Vagina (tissue), 2 donors: ENCODE measurements at places on chromosomes 4 and X.

- no peak for DNase-seq
Measured at GRCh38 chrX:45807572-45808425, 607.1 kb upstream of the DIPK2B start.

GRCh38 chrX:69218407-69218997, 53.2 kb upstream of the PJA1 start:
- no peak for DNase-seq

GRCh38 chrX:153780678-153781427, at the start of gene SRPK3:
TSS of gene SRPK3 (plus strand) at chrX:153781041. CDS start at chrX:153781087, 46 bp downstream.
- DNase-seq, result no peak

- DNase-seq, result no peak
Measured at GRCh38 chrX:77441033-77441432, 6.2 kb upstream of the FGF16 start.

- DNase-seq, result no peak
Measured at GRCh38 chrX:25079020-25079419, 63.3 kb upstream of the ARX start.

DNA sequence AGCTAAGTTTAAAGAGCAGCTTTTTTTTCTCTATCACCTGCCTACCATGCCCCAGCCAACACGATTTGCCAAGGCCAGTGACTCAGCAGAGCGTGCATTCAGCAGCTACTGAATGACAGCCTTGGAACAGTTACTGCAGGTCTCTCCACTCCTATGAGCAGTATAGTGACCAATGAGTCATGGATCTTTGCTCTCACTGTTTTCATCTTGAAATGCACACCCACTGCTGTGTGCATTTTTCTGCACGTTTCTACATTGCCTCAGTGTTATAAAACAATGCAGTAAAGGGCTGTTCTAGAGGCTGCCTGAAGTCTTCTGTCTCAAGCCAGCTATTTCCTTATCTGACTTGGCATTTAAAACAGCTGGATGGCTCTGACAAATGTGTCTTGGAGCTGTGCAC, 66.0 kb upstream of the C4orf54 start:
- no peak for DNase-seq

GRCh38 chr4:185332575-185333464, 62.9 kb downstream of the LRP2BP start:
- no peak for DNase-seq
